ENCODE measurements at places on chromosomes 13 and 19. TPM values are rescaled to one million over a fixed set of nuclear protein-coding genes. Genes with fewer than 3 reads are reported as not detected.

DNA sequence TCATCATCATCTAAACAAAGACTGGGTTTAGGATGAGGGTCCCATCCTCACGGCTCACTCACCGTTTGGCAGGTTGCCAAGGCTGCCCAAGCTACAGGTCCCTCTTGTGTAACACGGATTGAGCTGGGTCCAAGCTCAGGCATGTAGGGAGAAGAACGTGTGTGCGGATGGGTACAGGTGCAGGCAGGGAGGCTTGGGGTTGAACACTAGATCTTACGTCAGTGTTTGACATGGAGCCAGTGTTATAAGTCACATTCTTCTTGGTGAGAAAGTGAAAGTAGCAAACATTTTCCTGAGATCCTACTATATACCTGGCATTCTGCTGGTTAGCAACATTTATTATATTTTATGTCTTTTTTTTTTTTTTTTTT lies 136.8 kb upstream of the RNF113B start:
- no peak for DNase-seq

GRCh38 chr19:15118248-15118647 lies 11.0 kb downstream of the SYDE1 start:
- DNase-seq, result no peak

The ATP8B3 gene
- 0.06 TPM for total RNA-seq

The FFAR1 gene
- not detected for total RNA-seq

GRCh38 chr19:6677495-6677882 lies 7.5 kb upstream of the TNFSF14 start:
- no peak for DNase-seq

GRCh38 chr19:52621376-52621775 lies 16.8 kb downstream of the ZNF83 start:
- DNase-seq, result no peak

The CGB2 gene
- total RNA-seq, result not detected

DNA sequence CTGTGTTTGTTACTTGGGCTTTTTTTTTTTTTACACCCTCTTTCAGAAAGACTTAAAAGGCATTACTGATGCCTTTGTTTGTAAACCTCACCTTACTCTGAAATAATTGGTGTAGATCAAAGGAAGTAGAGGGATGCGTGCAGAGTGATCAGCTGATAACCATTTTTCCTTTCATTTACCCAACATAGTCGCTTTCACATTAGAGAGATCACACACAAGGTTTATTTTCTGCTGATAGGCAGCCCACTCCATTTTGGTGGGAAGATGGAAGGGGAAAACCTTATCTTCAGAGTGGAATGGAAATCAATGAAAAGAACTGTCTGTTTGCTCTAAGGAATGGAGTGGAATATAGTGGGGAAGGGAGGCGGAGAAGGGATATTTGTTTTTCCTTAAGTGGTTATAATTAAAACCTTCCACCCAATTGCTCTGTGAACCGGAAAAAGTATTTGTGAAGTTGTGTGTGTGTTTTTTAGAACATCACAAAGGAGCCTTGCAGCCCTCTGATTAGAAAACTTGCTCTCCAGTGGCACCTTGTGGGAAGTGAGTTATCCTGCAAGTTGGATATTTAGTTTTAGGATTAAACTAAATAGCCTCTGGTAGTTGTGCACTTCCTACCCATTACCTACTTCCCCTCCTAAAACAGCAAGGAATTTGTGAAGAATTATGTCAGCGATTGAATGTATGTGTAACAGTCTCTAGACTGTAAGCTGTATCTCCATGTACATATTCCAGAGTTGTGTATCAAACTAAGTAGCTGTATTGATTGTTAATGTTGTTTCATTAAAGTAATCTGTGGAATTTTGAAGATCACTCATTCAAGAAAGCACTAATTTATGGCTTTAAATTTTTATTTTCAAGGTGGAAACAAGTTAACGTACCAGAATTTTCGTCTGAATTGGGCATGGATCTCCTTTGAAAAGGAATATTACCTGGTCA lies 76.8 kb downstream of the FREM2 start:
- no peak for DNase-seq

The SYDE1 gene
- total RNA-seq, result 4.9 TPM

GRCh38 chr19:41131186-41131585 lies 17.0 kb downstream of the CYP2F1 start:
- no peak for DNase-seq

DNA sequence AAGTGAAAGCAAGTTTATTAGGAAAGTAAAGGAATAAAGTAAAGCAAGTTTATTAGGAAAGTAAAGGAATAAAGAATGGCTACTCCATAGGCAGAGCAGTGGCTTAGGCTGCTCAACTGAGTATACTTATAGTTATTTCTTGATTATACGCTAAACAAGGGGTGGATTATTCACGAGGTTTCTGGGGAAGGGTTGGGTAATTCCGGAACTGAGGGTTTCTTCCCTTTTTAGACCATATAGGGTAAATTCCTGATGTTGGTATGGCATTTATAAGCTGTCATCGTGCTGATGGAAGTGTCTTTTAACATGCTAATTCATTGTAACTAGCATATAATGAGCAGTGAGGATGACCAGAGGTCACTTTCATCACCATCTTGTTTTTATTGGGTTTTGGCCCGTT lies 194.3 kb downstream of the DLEU7 start:
- no peak for DNase-seq

GRCh38 chr13:98393873-98394272 lies 183.0 kb downstream of the STK24 start:
- DNase-seq, result no peak

GRCh38 chr13:114056205-114057013 lies 76.0 kb downstream of the RASA3 start:
- DNase-seq, result no peak

- DNase-seq, result peak; percentile 64
Measured at GRCh38 chr19:44869733-44870470, 21.2 kb upstream of the TOMM40 start.

The ADGRE2 gene
- 0.76 TPM for total RNA-seq

The ZNF667 gene
- total RNA-seq, result 3.1 TPM

The CCDC106 gene
- total RNA-seq, result 9.6 TPM

GRCh38 chr19:51065221-51065960 lies 499 bp upstream of the KLK13 start:
- no peak for DNase-seq

The ZNF616 gene
- 1.8 TPM for total RNA-seq

The COL4A2 gene
- 57.8 TPM for total RNA-seq

GRCh38 chr13:77698201-77699058 lies 943 bp downstream of the SLAIN1 start:
- peak; percentile 61 for DNase-seq

The ZNF709 gene
- total RNA-seq, result 1.7 TPM

The PINLYP gene
- not detected for total RNA-seq

GRCh38 chr19:5937550-5937949 lies 23.5 kb downstream of the CAPS start:
- no peak for DNase-seq

All from psoas muscle (tissue), 8 donors.